ENCODE measurements at places on chromosomes 7 and 10.
A peak's percentile ranks its signal among the peaks of the same experiment; 100 is the strongest.

GRCh38 chr10:112507046-112507445 is 60.0 kb downstream of the VTI1A start:
- DNase-seq = no peak

DNA sequence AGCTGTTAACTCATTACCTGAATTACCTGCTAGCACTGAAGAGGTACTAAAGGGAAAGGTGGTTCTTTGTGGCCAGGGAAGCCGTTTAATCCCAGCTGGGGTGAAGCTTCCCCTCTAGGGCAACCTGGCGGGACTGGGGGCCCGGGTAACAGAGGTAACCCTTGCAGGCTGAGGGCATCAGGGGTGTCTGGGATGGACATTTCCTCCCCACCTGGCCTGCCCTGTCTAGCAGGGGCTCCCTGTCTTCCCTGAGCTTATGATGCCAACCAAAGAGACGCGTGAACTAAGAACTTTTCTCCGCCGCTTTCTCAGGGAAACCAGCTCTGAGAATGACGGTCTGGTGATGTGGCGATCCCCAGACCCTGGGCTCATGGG is 52.8 kb downstream of the UNC5B start:
- no peak for DNase-seq

- no peak for DNase-seq
Measured at GRCh38 chr10:22389856-22390589, 44.7 kb downstream of the SPAG6 start.

DNA sequence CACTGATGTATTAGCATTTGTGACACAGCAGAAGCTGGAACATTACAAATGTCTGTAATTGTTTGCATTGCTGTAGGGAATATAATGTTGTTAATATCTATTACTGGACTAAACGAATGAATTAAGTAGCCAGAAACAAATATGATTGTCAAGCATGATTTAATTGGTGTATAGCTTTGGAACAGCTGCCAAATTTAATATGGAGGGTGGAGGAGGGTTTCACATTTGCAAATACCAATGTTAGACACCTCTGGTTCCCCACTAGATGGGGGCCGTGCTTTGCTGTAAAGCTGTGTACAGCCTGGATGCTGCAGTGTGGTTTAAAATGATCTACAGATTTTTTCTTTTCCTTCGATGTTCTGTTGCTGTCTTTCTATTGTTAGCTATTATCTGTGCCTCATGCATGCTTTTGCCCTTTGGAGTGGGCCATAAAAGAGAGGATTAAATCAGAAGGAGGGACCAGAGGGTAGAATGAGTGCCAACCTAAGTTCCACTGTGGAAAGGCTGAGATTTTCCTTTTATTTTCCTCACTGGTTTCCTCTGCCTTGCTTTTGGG is 23.1 kb downstream of the DNAJB9 start:
- DNase-seq = no peak

DNA sequence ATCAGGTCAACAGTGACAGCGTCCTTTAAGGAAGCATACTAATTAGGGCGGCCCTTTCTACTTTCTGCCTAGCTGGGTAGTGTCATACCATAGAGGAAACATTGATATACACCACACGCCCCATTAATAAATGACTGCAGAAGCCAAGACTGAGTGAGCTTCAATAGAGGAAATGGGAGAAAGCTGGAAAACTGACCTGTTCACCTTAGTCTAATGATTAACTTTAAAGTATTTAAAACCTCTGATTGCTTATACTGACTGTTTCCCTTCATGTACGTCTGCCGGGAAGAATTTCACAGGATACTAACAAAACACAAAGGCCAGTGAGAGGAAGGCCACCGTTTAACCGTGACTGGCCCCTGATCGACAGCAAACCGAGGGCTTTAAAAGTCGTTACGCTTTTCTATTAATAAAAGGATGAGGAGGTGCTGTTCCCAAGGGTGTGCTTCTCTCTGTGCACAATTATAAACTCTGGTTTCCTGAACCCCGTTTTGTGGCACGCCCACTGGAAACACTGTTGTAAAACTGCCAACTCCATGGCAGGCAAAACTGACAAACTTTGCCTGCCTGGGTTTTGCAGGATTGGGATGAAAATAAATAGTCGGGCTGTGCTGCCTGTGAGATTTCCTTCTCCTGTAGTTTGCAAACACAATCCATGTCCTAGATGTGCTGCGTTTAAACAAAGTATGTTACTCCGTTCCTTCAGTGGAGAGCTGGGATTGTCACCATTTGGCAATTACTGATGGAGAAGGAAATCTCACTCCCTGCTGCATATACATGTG is 137.6 kb downstream of the NRP1 start:
- DNase-seq = no peak

- DNase-seq = peak; percentile 38
Measured at GRCh38 chr10:17742918-17743317, 9.1 kb upstream of the TMEM236 start.

DNA sequence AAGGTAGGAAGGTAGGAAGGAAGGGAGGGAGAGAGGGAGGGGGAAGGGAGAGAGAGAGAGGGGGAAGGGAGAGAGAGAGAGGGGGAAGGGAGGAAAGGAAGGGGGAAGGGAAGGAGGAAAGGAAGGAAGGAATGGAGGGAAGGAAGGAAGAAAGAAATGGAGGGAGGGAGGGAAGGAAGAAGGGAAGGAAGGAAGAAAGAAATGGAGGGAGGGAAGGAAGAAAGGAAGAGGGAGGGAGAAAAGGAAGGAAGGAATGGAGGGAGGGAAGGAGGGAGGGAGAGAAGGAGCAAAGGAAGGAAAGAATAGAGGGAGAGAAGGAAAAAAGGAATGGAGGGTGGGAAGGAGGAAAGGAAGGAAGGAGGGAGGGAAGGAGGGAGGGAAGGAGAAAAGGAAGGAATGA is 176.4 kb upstream of the PTER start:
- no peak for DNase-seq

GRCh38 chr10:112141292-112141691 is 42.3 kb downstream of the GPAM start:
- no peak for DNase-seq

DNA sequence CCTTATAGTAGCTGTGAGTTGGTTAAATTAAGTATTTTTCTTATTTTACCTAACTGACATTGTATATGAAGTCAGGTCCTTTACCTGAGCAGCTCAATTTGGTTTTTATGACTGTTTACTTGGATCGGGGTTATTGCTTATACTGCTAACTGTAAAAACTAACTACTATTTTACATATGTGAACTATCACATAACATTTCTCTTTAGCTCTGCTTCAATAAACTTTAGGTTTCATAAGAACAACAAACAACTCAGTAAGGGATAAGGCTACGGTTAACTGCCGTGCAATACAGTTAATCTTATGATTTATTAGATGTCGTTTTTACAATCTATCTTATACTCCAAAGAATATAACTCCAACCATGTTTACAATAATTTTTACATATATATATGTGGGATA is 480.2 kb downstream of the PARD3 start:
- no peak for DNase-seq

DNA sequence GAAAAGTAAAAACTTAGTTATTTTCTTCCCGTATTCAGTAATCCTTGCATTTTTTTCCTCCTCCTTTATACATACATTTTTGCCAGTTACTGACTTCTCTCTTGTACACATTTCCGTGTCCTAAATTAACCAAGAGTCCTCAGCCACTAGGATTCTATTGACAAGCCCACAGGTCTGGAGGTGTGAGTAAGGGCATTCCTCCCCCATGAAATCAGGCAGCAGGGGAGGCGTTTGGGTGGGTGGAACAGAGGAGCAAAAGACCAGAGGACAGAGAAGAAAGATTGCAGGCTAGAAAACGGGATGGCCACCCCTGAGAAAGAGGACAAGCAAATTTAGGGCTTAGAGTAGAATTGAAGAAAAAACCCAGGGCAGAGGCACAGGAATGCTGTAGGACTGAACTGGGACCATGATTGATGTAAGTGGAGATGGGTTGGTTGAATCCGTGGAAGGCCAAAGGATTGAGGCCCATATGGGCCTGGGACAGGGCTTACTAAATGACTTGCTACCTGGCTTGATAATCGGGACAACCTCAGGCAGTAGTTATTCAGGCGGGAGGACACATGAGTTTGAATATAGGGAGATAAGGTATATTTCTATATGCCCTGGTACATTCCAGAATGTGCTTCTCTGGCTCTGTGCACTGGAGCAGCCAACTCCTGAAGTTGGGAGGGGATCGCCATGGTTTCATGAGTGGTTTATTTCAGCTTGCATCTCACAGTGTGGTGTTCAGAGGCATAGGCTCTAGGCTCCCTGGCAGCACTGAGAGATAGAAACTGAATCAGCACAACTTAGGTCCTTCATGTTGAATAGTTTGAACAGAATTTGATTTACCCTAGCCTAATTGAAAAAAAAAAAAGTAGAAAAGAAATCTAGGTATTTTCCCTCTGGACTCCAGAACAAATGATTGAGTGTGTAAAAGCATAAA is 28.0 kb downstream of the IKZF1 start:
- no peak for DNase-seq

- no peak for DNase-seq
Measured at GRCh38 chr10:104774234-104774633, 133.1 kb downstream of the SORCS3 start.

- DNase-seq = no peak
Measured at GRCh38 chr10:35716776-35717175, 74.7 kb upstream of the FZD8 start.

- no peak for DNase-seq
Measured at GRCh38 chr10:14181567-14181936, 149.2 kb downstream of the FRMD4A start.

DNA sequence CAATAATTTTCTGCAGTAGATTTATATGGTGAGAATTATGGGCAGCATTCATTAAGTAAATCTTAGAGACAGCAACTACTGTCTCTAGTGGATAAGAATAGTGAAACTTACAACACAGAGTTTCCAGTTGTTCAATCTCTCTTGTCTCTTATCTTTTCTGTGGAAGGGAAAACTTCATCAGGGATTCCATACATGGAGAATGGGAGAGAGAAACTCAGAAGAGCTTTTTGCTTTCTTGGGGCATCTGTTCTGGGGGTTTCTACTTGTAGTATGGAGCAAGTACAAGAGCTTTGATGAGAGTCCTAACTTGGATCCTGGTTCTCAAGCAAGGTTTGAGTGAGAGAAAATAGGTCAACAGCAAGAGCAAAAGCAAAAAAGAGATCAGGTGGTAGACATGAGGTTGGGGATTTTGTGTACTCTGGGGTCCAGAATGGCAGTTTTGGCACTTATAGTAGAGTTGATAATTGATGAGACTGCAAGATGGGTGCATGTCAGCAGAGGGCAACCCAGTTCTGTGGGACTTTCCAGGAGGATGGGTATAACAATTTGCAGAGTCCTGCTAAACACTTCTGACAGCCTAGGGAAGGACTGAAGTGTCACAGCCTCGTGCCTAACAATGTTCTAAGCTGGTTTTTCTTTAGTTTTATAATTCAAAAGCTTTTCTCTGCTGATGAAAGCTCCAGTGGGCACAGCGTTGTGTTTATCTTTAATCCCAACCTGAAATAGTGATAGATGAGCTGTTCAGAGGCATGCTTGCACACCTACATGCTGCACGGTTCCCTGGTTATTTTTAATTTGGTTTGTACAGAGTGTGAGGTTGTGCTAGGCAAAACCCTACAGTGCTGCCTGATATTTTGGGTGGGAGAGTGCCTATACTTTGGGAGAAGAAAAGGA is 32.0 kb upstream of the STRIP2 start:
- DNase-seq = no peak

DNA sequence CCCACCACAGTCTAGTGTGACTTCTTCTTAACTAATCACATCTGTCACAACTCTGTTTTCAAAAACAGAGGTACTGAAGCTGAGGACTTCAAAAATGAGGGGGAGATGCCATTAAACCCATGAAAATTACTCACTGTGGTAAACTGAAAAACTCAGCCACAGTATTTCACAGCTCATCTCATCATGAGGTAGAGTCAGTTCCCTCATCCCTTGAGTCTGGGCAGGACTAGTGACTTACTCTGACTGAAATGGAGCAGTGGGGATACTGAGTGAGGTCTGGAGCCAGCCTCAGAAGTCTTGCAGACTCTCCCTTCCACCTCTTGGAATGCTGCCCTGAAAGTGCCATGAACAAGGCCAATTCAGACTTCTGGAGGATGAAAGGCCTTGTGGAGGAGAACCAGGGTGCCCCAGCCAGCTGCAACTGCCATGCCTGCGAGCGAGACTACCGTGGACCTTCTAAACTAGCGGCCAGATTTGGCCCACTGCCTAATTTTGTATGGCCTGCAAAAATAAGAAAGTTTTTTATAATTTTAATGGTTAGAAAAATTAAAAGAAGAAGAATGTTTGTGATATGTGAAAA is 24.7 kb upstream of the ANKRD1 start:
- no peak for DNase-seq

DNA sequence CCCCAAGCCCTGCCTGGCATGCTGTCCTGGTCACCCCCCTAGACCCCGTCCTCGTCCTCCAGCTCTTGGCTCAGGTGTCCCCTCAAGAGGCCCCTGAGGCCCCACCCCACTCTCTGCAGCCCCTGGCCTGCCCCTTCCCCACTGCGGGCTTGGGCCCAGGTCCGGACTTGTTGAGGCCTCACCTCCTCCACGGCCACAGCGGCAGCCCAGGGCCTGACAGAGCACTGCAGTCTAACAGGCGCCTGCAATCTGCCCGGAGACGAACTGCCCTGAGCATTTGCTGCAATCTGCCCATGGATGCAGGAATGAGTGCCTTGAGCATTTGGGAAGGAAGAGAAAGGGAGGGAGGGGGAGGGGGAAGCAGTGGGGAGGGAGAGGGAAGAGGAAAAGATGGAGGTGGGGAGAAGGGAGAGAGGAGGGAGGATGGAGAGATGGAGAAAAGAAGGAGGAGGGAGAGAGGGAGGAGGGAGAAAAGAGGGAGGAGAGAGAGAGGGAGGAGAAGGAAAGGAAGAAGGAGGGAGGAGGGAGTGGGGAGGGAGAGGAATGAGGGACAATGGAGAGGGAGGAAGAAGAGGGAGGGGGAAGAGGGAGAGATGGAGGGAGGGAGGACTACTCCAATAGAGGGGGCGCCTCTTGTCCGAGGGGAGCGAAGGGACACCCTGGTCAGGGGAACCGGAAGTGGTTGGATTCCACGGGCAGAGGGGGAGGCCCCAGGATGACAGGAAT is 73.9 kb downstream of the PDGFA start:
- DNase-seq = no peak

- no peak for DNase-seq
Measured at GRCh38 chr10:70053841-70054288, 1.2 kb downstream of the MACROH2A2 start.

DNA sequence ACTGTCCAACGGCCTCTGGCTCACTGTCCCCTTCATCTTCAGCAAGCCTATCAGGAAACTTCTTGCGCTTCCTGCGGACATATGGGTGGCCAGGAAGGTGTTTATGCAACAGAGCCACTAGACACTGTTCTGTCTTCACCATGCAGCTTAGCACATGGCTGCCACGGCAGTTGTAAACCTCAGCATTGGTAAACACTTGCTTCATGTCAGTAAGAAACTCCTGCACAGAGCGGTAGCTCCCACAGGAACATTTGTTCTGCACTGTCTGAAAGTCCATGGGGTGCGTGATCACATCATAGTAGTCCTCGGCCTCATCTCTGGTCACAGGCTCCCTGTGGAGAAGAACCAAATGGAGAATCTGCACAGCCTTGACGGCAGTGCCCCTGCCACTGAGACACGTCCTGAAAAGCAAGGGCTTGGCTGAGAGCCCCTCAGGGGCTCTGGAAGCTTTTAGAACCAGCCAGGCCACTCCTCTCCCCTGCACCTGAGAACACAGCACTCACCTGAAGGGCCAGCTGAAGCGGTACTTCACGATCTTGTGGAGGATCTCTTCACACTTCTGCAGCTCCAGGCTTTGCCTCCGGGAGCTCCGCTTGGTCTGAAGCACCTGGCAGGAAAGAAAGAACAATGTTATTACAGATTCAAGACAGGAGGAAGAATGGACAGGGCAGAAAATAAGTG is 8.8 kb downstream of the FZD9 start:
- no peak for DNase-seq

GRCh38 chr7:99235925-99236324 is 28.0 kb upstream of the KPNA7 start:
- DNase-seq = no peak

Measured in GM06990 (cell line).